Upper lobe of left lung (tissue), 6 donors: ENCODE measurements at places on chromosomes 16 and 17. TPM values are rescaled to one million over a fixed set of nuclear protein-coding genes. Genes with fewer than 3 reads are reported as not detected.

DNA sequence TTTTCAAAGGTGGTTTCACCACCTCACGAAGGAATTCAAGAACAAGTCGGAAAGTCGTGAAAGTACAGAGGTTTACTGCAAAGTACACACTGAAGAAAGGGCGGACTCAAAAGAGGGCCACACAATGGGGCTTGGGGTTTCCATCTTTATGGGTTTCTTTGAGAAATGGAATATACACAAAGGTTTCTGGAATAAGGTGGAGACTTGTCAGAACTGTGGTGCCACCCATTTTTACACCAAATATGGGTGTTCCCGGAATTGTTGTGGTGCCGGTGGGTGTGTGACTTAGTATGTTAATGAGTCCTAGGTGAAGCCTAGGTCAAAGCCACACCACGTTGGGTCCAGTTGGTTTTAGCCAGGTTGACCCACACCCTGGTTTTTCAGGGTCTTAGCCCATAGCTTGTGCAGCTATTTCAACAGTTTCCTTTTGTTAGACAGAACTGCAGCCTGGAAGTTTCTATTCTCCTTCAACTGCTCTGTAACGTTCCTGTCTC is 567 bp upstream of the GCSH start:
- DNase-seq, result no peak

GRCh38 chr16:12532871-12533610 is 270.6 kb downstream of the CPPED1 start:
- DNase-seq, result no peak

- DNase-seq, result no peak
These were observed 214.1 kb downstream of the RPTOR start for GRCh38 chr17:80758481-80759376.

DNA sequence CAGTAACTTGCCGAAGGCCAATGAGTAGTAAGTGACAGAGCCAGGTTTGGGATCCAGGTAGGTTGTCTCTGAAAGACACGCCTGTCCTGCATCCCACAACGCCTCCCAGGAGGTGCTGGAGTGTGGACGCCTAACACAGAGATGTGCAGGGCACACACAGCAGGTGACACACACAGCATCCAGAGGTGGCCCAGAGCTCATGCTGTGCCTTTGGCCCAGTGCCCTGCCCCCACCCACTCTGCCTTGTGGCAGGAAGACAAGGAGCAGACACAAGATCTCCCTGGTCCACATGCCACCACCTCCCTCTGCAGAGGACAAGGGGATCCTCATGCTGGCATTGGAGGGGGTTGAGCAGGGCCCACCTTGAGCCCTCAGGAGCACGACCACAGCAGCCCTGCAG is 14.7 kb upstream of the STH start:
- no peak for DNase-seq

GRCh38 chr17:7550344-7550743 is 1.5 kb downstream of the TNFSF12 start:
- no peak for DNase-seq

DNA sequence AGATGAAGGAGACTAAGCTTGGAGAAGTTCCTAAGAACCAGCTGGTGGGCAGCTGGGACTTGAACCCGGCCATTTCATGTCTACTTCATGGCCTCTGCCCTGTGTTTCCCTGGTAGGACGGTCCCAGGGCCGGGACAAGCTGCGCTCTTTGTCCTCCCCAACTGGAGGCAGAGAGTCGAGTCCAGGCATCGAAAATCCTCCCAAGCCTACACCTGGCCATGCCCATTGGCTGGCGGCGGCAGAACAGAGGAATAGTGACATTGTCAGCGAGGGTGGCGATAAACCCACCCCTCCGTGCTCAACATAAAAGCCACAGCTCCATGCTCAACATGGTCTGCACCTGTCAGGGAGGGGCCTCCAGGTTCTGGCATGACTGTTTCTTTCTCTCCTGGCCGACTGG is 77.7 kb downstream of the RBFOX3 start:
- peak; percentile 8 for DNase-seq

DNA sequence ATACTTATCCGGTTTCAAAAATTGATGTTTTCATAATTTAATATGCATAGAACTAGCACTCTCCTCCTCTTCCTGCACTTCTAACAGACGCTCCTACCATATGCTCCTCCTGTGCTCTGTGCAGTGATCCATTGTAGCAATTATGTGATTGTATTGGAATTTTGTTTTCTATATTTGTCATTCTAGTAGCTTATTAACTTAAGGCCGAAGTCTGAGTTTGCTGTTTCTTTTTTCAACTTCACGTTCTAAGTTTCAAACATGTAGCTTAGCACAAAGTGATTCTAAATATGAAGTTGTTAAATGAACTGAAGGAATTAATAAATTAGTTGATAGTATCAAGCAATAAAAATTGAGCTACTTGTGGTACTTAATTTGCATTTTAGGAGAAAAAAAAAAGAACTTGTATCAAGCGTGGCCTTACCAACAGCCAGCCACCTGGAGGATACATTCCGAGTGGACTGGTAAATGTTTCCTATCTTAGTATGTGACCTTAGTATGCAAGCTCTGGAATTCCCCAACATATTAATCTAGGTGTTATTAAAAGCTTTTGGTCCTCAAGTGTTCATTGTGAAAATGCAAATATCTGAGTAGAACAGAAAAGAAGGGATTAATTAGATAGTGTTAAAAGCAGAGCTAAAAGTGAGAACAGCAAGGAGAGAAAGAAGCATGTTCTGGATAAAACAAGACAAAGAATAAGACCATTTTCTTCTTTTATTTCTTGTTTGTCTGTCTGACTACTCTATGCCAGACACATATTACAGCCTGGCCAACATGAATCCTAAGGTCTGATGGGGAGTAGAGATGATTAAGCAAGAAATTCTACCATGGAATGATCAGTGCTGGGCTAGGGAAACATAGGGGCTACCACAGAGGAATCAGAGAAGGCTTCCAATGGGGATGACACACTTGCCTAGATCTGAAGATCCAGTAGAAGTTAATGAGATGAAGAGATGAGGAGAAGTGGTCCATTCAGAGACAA is 290.4 kb upstream of the MON1B start:
- DNase-seq, result no peak

DNA sequence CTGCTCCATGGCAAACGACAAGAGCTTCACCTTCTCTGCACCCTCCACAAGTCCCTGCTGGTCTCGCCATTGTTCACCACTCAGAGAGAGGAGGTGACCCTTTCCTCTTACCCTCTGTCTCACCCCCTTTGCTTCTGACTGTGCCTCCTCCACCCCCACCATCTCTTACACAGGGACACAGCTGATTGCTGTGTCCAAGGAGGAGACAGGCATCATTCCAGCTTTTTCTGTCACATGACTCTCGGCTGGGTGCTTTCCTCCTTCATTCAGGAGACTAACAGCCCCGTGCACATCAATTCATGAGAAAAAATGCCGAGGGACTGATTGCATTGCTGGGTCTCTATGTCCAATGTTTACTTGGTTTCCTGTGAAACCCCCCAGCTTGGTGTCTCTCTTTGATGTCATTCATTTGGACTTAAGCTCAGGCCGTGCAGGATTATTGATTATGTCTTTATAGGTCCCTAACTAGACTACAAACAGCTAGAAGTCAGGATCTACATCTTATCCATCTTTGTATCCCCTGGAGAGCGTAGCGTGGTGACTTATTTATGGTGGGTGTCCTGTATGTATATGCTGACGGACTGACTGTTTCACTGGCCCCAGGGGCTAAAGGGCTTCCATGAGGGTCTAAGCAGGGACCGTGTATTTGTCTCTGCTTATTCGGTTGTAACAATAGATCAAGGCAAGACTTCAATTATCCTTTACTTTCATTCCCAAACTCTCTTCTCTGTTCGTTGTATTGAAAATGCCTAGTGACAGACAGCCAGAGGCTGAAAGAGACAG is 82.2 kb upstream of the CDH13 start:
- DNase-seq, result no peak

GRCh38 chr16:73350707-73351452 is 303.0 kb upstream of the ZFHX3 start:
- DNase-seq, result no peak

- DNase-seq, result peak; percentile 93
These were observed at the start of gene LPCAT2 for GRCh38 chr16:55508941-55509931. Gene LPCAT2 (plus strand): TSS chr16:55509072. CDS start chr16:55509182, 110 bp downstream.

DNA sequence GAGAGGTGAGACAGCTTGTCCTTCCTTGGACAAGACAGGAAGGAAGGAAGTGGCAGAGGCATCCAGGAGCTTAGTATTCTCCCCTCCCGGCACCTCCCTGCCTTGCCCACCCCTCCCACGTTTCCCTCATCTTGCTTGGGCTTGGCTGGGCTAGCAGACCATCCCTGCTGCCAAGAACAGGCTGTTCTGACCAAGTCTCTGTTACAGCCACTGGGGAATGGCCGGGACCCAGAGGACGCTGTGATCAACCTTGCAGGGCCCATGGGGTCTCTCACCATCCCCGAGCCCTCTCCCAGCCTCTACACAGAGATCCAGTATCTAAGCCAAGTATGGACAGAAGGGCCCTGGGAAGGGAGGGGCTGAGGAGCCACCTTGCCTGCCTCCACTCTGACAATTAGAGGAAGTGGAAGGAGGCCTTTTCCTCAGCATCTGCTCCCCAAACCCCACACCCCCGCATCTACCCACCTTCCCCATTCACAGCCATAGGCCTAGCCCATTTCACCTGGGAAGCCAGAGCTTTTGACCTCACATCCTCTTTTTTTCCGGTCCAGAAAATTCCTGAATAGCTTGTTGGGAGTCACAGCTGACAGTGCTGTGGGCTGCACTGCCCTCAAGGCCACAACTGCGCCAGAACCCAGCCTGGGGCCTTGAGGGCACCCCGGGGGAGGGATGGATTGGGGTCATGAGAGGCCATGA is 14.1 kb downstream of the CD300LG start:
- no peak for DNase-seq

GRCh38 chr16:66844342-66845079 is at the start of gene CA7:
Gene CA7 (plus strand): TSS chr16:66844414. CDS start chr16:66844488, 74 bp downstream.
- no peak for DNase-seq

Gene CTDNEP1
- total RNA-seq, result 139 TPM

Gene GNAO1
- total RNA-seq, result 0.79 TPM

Gene HP
- total RNA-seq, result 13.7 TPM

Gene SLC5A11
- total RNA-seq, result not detected

Gene RNF222
- total RNA-seq, result not detected

Gene PRR29
- total RNA-seq, result 5.3 TPM

Gene TP53TG3E
- not detected for total RNA-seq

Gene DHX40
- 23.3 TPM for total RNA-seq
